LNCaP clone FGC (cell line): ENCODE measurements at places on chromosomes 7 and 10.

DNA sequence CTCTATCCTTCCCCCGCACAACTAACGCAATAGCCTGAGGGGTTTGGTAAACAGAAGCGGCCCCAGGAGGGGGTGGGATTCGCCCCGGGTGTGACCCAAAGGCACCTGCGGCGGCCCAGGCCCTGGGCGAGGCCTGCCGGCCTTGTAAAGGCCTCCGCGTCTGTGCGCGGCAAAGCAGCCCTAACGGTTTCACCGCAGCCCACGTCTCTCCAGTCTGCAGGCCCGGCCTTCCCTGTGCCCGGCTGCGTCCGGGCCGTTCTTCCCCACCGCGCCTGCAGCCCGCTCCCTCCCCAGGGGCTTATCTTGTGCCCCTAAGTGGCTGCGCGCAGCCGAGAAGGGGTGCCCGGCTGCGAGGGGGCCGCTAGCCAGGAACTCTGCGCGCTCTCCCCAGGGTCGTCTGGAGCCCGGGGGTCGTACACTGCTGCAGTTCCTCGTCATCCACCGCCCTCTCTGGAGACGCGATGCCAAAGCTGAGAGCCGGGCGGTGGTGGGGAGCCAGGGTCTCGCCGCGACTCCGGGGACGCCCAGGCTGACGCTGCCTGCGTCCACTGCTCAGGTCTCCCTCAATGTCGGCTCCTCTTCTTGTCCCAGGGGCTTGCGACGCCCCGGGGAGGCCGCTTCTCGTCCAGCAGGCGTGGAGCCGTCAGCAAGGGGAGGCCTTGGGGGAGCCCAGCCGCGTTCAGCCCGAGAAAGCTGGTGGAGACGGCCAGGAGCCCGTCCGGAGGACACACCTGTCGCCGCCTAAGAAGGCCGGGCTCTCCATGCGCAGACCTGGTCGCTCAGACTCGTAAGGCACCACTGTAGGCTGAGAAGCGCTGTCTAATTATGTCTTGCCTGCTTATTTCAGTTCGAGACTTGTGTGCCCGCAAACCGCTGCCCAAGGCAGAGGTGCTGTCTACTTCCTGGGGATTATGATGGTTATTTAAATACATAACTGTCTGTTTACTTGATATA, 132.3 kb downstream of the SPAG6 start:
- DNase-seq = no peak

GRCh38 chr7:113892818-113893217, 26.0 kb downstream of the PPP1R3A start:
- no peak for DNase-seq

DNA sequence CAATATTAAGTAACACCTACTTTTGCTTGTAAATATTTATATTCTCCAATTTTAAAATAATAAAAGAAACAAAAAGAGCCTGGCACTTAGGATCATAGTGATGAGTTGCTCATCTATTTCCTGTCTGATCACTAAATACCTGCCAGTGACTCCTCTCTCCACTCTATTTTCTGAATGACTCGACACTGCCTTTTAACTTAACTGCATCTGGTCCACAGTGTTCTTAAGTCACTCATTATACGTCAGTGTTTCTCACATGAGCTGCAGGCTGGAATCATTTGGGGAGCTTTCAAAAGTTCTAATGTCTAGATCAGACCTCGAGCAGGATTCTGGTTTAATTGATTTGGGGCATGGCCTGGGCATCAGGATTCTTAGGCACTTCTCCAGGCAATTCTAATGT, 78.0 kb upstream of the AGBL3 start:
- no peak for DNase-seq

- no peak for DNase-seq
Observed at GRCh38 chr7:22713463-22713862, 13.5 kb upstream of the IL6 start.

GRCh38 chr10:84088626-84089025, 50.7 kb upstream of the GHITM start:
- DNase-seq = no peak
